RCC 7860 (cell line): ENCODE measurements at places on chromosomes 4 and X.
A peak's percentile ranks its signal among the peaks of the same experiment; 100 is the strongest.

- DNase-seq = no peak
These were observed 81.5 kb upstream of the BCOR start for GRCh38 chrX:40179283-40179682.

- DNase-seq = no peak
These were observed 13.2 kb downstream of the DGKQ start for GRCh38 chr4:960140-960635.

DNA sequence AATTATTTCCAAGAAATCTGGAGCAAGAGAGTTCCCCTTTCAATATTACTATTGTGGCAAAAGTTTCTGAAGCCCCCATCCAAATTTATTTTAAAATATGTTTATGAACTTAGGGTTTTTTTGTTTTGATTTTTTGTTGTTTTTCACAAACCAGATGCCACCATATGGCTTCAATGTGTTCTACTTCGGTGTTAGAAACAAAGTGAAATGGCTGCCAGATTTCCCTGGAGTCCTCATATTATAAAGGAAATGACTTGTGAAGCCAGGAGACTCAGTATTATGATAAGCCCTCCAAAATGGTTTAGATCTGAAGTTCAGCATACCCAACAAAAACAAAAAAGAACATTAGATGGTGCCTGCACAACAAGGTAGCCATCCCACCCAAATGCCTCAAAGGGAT lies 154.2 kb upstream of the SPANXC start:
- no peak for DNase-seq

DNA sequence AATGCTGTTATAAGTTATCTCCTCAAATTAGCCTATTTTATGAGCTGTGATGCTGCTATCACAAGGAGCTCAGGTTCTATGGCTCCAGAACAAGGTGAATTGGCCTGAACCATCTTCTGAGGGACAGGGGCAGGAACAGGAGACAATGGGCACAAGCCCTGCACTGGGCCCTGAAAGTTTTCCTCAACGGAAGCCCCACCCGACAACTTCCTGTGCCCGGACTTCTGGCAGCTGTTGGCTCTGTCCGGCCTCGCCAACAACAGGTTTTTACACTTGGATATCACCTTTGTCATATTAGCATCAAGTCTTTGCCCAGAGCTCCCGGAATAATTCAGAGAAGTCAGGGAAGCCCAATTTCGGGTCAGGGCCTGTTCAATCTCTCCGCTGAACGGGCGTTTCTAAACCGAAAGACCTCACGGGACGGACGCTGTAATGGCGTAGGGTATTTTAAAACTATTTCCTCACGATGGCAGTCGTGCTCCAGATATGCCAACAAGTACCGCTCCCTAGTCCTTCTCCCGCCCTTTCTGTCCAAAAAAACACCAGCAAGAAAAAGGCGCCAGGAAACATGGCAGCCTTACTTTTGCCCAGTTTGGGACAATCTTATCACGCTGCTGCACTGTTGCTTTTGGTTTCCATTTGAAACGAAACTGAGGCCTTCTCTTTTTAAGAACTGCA lies 201.0 kb upstream of the STK26 start:
- DNase-seq = no peak

- DNase-seq = no peak
These were observed 21.5 kb downstream of the DNAAF6 start for GRCh38 chrX:107227780-107228485.

- no peak for DNase-seq
These were observed 30.8 kb upstream of the C1GALT1C1 start for GRCh38 chrX:120660637-120661036.

- DNase-seq = peak; percentile 56
These were observed 553 bp upstream of the MED28 start for GRCh38 chr4:17613761-17614415.

GRCh38 chr4:107854356-107855022 lies 29.8 kb downstream of the SGMS2 start:
- DNase-seq = peak; percentile 8

DNA sequence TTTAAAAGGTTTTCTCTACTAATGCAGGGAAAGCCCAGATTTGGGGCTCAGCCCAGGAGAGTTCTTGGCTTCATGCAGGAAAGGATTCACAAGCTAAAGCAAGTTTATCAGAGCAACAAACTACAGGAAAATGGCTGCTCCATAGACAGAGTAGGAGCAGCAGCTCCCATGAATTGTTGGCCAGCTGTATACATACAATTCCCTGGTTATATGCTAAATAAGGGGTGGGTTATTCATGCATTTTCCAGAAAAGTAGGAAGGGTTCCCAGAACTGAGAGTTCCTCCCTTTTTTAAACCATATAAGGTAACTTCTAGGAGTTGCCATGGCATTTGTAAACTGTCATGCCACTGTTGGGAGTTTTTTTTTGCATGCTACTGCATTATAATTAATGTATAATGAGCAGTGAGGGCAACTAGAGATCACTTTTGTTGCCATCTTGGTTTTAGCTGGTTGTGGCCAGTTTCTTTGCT lies 2.6 kb downstream of the C4orf33 start:
- DNase-seq = no peak

DNA sequence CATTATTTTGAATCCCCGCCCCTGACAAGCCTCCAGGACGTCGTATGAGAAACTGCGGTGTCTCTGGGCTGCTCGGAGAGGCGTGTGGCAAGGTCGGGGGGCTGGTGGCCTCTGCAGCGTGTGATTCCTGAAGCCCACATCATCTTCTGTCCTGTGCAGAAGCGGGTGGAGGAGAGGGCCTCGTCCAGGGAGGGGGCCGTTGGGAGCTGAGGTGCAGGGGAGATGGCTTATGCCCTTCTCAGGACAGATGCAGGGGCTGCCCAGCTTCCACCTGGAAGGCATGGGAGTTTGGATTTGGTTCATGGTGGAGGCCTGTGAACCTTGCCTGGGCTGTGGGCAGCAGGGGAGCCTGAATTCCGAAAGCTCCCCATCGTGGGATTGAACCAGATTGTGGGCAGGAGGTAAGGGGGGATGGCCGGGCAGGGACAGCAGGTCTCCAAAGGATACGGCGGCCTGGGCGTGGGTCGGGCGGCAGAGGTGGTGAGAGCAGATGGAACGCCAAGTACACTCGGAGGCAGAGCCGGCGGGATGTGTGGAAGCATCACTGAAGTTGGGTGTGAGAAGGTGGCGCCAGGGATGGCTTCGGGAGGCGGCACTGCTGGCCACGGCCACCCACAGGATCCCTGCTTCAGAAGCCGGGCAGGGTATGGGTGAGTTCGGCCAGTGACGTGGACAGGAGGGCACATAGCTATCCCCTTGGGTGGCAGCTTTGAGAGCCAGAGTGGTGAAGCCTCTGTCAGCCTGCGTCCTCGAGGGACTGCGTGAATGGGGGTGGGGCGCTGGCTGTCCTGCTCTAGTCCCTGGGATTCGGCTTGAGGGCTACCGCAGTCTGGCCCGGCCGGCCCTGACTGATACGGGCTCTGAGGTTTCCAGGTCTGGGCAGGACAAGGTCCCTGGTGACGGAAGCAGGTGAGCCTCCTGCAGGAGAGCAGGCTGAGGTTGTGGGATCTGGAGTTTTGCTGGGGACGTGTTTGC lies 76.3 kb upstream of the ADRA2C start:
- no peak for DNase-seq

GRCh38 chr4:185665655-185666054 lies 130.3 kb upstream of the PDLIM3 start:
- DNase-seq = no peak

DNA sequence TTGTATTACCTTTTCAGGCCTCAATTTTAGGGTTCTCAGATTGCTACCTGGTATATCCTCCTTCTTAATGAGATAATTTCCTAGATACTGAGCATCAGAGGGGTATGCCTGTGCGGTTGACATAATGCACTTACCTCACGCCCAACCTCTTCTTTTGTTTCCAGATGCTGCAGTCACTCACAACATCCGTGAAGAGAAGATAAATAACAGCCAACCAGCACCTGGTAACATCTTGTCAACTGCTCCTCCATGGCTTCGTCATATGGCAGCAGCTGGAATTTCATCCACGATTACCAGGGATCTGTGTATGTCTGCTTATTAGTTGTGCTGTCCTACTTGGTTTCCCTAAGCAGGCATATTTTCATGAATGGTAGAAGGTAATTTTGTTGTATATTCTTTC lies 16.7 kb downstream of the SAGE1 start:
- DNase-seq = no peak

- no peak for DNase-seq
These were observed 245.4 kb downstream of the NAF1 start for GRCh38 chr4:162921178-162921785.

- no peak for DNase-seq
These were observed 330.2 kb upstream of the F9 start for GRCh38 chrX:139200346-139200745.

DNA sequence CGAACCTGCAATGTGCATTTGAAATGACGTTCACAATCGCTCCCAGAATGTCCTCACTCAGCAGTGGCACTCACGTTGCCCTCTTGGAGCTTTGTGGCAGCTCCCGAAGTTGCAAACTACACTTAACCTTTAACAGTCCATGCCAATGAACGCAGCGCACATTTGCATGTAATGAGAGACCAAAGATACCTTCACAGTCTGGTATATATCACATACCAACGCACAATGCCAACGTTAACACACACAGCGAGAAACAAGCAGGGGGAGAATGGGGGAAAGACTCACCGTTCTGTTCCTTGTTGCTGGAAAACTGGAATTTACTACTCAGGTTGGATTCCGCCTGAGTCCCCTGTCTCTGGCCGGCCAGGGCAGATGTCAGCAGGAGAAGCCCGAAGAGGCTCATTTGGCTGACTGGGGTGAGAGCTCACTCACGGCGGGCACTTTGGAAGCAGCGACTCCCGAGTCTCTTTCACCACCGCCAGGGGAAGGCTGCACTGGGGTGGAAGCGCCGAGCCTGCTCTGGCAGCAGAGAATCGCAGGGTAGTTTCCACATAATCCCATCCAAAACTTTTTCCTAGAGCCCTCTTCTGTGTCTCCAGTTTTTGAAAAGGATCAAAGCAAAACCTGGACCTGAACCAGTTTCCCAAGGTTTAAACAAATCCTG lies 966 bp downstream of the PDGFC start:
- DNase-seq = no peak

DNA sequence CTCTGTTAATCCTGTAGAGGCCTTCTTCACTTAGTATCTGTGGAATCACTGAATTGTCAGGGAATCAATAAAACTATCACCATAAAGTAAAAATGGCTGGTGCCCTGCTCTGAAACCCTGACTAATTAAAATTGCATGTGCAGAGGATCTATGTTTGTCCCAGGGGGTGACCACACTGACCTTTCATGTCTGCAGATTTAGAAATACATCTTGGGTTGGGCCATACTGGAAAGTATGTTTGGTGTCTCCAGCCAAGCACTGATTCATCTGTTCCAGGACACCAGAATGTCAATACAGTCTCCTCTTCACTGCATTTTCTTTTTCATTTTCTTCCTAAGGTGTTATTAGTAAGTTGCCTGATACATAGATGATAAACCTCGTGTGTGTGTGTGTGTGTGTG lies 490.9 kb upstream of the INTU start:
- DNase-seq = no peak

DNA sequence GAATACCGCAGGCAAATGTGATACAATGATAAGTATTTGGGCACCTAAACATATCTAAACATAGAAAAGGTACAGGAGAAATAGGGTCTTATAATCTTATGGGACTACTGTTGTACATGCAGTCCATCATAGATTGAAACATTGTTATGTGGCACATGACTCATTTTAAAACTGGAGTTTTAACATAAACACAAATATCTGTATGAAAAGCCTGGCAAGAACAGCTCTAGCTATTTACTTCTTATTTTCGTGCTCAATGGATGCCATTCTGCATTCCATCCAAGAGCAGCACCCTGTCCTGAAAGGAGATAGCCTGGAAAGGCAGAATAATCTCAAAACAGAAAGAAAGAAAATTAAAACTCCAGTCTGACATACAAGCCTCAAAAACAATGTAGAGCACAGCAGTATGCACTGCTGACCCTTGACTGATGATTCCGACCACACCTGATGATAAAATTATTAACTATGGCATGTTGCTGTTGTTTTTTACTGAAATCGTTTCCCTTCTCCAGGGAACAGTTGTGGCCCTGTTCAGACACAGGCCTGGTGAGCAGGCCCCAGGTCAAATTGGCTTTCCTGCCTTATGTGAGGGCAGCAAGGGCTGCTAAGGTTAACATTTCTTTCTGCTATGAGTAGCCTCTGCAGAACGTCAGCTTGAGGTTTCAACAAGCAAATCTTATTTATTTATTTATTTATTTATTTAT lies 152.7 kb downstream of the APBB2 start:
- DNase-seq = no peak

- no peak for DNase-seq
These were observed 69.0 kb upstream of the HPF1 start for GRCh38 chr4:169826634-169827187.

DNA sequence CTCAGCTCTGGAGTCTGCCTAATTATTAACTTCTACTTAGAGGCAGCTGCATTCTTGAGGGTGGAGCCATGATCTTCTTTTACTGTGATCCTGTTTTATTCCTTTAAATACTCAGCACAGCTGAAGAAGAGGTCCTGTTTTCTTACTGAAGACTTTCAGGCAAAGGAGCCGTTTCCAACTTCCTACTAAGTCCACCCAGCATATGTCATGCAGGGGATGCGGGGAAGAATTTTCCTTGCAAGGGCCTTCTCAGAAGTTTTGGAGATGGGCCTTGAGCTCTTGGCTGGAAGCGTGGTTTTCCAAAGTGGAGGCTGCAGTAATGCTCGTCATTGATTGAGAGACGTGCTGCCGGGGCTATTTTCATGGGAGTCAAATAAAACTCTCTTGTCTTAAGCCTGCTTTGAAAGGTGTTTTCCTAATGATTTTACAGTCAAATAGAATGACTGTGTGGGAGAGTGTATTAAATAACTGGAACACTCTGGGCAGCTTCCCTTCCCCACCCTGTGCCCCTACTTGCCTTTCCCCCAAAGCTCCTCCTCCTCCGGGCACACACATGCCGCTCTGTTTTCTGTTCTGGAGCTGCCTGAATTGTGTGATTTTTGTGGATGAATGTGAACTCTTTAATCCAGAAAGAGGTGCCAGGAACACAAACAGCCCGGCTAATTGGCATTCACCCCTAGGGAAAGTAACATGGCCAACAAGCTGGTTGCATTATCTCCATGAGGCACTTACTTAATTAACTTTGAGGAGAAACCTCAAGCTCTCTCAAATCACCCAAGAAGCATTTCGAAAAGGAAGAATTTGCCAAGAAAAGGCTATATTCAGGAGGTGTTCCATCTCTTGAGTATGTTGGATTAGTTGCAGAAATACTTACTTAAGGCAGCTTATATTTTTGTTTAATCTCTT lies 28.1 kb downstream of the FGF2 start:
- peak; percentile 26 for DNase-seq
